ENCODE measurements at places on chromosomes 6 and 20.

GRCh38 chr6:41579088-41579610 is 33.0 kb downstream of the FOXP4 start:
- no peak for DNase-seq

DNA sequence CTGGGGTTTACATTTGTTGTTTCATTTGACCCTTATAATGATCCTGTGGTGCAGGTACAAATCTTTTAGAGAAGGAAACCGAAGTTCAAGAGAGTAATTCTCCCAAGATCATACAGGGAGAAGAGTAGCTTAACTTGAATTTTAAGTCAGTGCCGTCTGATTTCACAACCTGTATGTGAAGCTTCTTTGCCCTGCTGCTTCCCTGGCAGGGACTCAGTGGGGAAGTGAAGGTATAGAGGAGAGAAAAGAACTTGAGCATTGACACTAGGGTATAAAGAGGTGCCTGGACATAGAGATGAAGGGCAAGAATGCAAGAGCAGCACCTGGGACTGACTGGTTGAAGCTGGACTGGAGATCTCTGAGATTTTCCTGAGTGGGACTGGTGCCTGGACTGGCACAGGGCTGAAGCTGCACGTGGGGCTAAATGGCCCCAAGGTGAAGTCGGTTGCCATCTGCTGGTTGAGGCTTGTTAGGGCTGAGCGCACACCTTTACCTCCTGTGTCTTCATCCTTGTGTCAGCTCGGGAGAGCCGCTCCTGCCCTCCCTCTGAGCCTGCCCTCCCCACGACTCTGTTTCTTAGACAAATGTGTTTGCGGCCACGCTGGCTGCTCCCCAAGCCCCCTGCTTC is 41.8 kb downstream of the FARS2 start:
- peak; percentile 63 for DNase-seq

DNA sequence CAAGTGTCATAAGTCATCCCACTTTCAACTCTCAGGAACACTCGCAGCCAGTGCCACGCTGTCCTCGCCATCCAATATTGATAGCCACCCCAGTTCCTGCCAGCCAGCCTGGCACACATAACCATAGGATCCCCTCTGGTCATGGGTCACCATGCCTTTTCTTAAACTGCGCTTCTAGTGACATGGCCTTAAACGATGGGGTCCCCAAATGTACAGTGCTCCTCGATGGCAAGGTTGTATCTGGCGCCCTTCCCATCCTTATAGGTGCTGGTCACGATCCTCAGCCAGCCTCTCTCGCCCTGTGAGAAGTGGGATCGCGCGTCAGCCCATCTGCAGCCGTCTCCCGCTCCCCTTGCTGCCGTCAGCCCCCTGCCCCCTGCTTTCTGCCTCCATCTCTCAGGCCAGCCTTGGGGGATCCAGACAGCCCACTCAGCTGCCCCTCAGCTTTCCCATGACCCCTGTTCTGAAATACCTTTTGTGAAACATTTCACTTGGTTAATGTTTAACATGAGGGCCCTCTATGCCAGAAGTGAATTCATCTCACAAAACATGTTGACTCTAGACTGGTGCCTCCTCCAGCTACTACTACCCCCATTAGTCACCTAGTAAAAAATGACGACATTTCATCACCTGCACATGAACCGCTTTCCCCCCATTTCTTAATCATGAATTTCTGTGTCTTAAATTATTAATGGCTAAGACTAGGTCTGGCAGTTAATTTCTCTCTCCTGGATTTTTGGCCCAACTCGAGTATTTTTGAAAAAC is 11.4 kb downstream of the CTSZ start:
- no peak for DNase-seq

DNA sequence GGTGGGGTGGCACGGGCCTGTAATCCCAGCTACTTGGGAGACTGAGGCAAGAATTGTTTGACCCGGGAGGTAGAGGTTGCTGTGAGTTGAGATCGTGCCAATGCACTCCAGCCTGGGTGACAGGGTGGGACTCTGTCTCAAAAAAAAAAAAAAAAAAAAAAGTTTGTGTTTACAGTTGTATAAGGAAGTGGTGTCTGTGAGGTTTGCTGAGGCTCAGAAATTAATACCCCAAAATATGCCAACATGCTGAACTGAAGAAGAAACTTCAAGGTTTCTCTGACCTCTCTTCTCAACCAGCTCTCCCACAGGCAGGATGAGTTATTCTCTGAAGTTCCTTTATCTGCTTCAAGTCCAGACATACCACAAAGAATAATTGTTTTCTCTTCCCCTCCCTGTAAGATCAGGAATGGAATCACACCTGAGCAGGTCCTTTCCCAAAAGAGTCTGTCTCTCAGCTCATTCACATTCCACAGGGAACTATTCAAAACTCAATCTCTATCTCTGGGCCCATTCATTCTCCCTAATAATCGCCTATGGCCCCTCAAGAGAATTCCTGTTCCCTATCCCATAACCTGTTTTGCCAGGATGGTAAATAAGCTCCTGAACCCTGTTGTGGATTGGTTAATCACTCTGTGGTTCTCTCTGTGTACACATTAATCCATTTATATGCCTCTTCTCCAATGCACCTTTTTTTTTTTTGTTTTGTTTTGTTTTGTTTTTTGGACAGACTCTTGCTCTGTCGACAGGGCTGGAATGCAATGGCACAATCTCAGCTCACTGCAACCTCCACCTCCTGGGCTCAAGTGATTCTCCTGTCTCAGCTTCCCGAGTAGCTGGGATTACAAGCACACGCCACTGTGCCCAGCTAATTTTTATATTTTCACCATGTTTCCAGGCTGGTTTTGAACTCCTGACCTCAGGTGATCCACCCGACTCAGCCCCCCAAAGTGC is 17.4 kb upstream of the KIFC1 start:
- DNase-seq = no peak

DNA sequence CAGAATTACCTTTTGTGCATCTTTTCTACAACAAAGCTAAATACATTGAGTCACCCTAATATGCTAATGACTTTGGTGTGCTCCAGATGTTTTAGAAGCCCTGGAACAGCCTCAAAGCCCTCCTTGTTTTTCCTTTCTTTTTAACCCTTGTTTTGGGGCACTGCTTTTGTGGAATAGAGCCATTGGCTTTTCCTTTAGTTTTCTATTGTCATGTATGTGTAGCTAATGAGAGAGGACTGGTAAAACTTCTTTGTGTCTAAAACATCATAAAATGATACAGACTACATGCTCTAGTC is 158.8 kb downstream of the JARID2 start:
- no peak for DNase-seq

GRCh38 chr6:32790306-32790705 is 26.5 kb downstream of the HLA-DOB start:
- no peak for DNase-seq

DNA sequence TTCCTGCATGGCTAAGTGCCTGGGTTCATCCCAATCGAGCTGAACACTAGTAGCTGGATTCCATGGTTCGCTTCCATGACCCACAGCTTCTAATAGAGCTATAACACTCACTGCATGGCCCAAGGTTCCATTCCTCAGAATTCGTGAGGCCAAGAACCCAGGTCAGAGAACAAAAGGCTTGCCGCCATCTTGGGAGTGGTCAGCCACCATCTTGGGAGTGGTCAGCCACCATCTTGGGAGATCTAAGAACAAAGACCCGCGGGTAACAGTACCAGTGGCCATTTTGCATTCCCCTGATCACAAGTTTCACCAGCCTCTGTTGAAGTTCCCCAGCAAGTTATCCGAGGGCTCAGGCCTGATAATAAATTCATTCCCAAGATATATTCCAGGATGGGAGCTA is 179.6 kb downstream of the LMBRD1 start:
- no peak for DNase-seq

DNA sequence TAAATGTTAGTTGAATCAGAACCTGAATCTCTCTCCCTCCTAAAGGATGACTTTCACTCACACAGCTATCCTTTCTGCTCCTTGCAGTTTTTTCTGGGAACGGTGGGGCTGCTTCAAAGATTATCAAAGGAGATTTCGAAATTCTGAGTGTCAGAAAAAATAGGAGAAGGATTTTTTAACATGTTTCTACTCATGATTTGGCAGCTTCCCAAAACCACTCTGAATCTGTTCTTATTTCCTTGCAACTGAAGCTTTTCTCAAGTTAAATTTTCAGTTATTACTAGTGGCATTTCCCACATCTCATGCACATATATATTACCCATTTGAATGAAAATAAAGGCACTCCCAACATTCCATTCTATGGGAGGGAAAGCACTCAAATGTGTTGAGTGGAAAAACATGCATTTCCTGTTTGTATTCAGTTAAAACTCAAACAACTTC is 123.6 kb downstream of the LCA5 start:
- DNase-seq = no peak

Data from CD4-positive, alpha-beta T cell treated with Interleukin-1 beta for 1 hour (primary cell).